Tibial nerve (tissue), 4 donors: ENCODE measurements at places on chromosomes 4 and X. TPM values are rescaled to one million over a fixed set of nuclear protein-coding genes. Genes with fewer than 3 reads are reported as not detected.

GRCh38 chr4:168708108-168708507 lies 211.3 kb downstream of the PALLD start:
- H3K36me3 ChIP-seq: no peaks in the 10 kb centered on the region
- H3K4me1 ChIP-seq: peaks cover 12% of the 10 kb centered on the region
- no peak overlapping the region for H3K27ac ChIP-seq
- no peaks in the 10 kb centered on the region for H3K27me3 ChIP-seq
- H3K4me3 ChIP-seq: no peak overlapping the region

Gene WDR17
- 8.5 TPM for total RNA-seq

Gene ZMAT1
- 34.5 TPM for total RNA-seq

Gene F8A2
- total RNA-seq: not detected

DNA sequence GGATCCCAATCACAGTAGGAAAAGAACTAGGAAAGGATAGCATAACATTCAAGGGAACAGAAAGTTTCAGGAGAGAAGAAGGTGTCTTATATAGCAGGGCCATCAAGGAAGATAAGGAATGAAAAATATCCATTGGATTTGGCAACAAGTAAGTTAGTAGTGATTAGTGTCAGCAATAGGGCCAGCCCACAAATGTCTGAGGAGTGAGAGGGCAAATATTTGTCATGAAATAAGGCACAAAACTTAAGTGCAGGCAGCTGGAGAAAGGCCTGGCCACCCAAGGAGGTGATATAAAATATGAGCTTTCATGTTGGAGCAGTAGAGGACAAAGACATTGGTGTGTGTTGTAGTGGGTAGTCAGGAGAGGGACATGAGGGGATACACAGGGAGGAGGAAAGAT lies 132.1 kb downstream of the COL4A6 start:
- H3K27ac ChIP-seq: no peak overlapping the region
- no peak overlapping the region for H3K4me3 ChIP-seq
- H3K27me3 ChIP-seq: peaks cover 13% of the 10 kb centered on the region
- DNase-seq: no peak

GRCh38 chr4:101600287-101600686 lies 190.2 kb upstream of the BANK1 start:
- no peaks in the 10 kb centered on the region for H3K27me3 ChIP-seq
- H3K4me3 ChIP-seq: no peak overlapping the region
- H3K27ac ChIP-seq: no peak overlapping the region
- DNase-seq: no peak
- no peaks in the 10 kb centered on the region for H3K36me3 ChIP-seq

Gene PRRG1
- 18.2 TPM for total RNA-seq

Gene FDCSP
- total RNA-seq: not detected

DNA sequence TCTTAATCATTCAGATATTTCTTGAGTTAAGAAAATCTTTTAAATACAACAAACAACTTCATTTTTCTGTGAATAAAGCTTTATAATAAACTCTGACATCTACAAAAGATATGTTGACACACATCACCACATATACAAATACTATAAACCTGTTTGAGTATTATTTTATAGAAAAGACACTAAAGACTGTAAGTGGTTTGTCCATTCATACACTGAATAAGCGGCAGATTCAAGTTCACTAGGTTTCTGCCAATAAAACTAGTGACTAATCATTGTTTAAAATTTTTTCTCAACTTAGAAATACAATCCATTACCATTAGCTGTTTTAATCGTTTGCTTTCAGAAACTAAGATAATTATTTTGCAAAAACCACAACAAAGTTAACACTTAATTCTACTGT lies 1900.0 kb downstream of the C4orf33 start:
- no peak overlapping the region for H3K27ac ChIP-seq
- H3K27me3 ChIP-seq: no peaks in the 10 kb centered on the region
- DNase-seq: no peak
- H3K36me3 ChIP-seq: no peaks in the 10 kb centered on the region

GRCh38 chr4:19319607-19320006 lies 932.1 kb upstream of the SLIT2 start:
- no peak for DNase-seq
- H3K36me3 ChIP-seq: no peaks in the 10 kb centered on the region
- H3K27ac ChIP-seq: no peak overlapping the region
- no peaks in the 10 kb centered on the region for H3K27me3 ChIP-seq

Gene TMEM47
- total RNA-seq: 46.0 TPM

Gene APLN
- total RNA-seq: not detected

DNA sequence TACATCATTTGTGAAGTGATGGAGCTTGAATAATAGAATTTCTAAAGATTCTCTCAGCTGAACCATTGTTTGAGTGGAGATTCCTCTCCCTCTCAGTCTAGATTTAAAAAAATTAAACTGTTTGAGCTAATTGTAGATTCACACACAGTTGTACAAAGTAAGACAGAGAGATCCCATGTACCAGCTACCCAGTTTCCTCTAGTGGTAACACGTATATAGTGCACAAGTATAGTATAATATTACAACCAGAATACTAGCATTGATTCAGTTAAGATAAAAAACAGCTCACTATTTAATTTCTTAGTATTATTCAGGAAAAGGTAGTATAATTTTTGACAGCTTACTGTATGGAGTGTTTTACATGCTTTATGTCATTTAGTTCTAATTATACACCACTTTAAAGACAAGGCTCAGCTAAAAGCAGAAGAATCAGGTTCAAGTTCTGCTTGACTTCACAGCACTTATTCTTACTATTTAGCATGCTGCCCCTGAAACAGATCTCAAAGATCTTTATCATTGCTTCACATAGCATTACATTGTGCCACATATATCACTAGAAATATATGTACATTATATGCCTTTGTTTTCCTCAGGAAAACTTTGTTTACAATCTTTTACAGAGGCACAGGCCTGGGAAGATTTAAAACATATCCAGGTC lies 136.1 kb downstream of the SNCA start:
- H3K4me3 ChIP-seq: no peak overlapping the region
- H3K27ac ChIP-seq: no peak overlapping the region
- no peaks in the 10 kb centered on the region for H3K4me1 ChIP-seq
- H3K27me3 ChIP-seq: no peaks in the 10 kb centered on the region

DNA sequence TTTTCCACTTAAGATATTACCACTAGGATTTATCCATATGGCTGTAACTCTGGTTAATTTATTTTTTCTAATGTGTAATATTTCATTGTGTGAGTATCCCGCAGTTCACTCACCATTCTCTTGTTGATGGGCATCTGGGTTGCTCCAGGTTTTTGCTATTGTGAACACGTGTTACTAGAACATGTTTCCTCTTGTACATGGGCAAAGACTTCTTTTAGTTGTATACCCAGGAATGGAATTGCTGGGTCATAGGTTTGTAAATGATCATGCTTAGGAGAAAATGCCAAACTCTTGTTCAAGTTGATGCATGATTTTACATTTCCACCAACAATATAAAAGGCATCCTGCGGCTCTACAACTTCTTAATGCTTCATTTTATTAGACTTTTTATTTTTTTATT lies 26.8 kb downstream of the SYNPO2 start:
- no peak overlapping the region for H3K4me3 ChIP-seq
- no peak for DNase-seq
- H3K4me1 ChIP-seq: no peaks in the 10 kb centered on the region

GRCh38 chr4:176989186-176989585 lies 196.5 kb upstream of the VEGFC start:
- no peak for DNase-seq
- no peaks in the 10 kb centered on the region for H3K4me1 ChIP-seq
- H3K27me3 ChIP-seq: no peaks in the 10 kb centered on the region
- H3K27ac ChIP-seq: no peak overlapping the region
- H3K36me3 ChIP-seq: no peaks in the 10 kb centered on the region

Gene HELT
- total RNA-seq: not detected

GRCh38 chrX:14899607-14900006 lies 26.4 kb downstream of the MOSPD2 start:
- no peak overlapping the region for H3K27ac ChIP-seq
- H3K36me3 ChIP-seq: peaks cover 14% of the 10 kb centered on the region
- no peaks in the 10 kb centered on the region for H3K4me1 ChIP-seq

DNA sequence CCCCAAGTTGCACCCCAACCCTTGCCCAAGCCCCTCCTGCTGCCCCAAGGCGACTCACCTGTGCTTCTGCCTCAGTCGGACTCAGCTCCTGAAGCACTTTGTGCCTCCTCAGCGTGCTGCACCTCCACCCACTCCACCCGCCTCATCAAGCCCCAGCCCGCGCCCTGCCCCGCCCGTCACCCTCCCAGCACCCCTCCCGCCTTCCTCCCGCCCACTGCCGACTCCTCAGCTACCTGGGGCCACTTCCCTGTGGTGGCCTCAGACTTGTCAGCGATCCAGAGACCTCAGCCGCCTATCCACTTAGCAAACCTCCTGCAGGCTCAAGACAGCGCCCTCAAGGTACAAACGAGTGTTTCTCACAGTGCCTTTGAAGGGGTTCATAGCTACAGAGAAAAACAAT lies 19.6 kb upstream of the IQCM start:
- no peaks in the 10 kb centered on the region for H3K36me3 ChIP-seq
- no peak for DNase-seq
- H3K27me3 ChIP-seq: no peaks in the 10 kb centered on the region
- no peaks in the 10 kb centered on the region for H3K4me1 ChIP-seq
- H3K4me3 ChIP-seq: no peak overlapping the region

DNA sequence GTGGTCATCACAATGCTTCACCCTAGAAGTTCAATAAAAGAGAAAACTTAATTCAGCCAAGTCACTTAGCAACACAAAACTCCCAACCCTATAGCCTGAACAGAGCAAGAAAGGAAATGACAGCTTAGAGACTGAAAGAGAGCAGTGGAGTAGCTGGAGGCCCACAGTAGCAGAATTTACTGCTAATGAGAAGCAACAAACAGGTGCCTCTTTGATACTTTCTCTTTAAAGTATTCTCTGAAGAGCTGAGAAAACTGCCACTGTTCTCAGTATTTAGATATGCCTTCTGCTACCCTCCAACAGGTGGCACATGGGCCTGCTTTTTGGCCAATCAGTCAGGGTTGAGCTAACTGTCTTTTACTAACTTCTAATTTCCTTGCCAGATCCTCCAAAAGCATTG lies 240.0 kb downstream of the GPC3 start:
- H3K4me1 ChIP-seq: no peaks in the 10 kb centered on the region
- no peak overlapping the region for H3K27ac ChIP-seq
- H3K36me3 ChIP-seq: no peaks in the 10 kb centered on the region
- no peak overlapping the region for H3K4me3 ChIP-seq
- peaks cover 8% of the 10 kb centered on the region for H3K27me3 ChIP-seq

Gene ARHGEF6
- total RNA-seq: 27.6 TPM

DNA sequence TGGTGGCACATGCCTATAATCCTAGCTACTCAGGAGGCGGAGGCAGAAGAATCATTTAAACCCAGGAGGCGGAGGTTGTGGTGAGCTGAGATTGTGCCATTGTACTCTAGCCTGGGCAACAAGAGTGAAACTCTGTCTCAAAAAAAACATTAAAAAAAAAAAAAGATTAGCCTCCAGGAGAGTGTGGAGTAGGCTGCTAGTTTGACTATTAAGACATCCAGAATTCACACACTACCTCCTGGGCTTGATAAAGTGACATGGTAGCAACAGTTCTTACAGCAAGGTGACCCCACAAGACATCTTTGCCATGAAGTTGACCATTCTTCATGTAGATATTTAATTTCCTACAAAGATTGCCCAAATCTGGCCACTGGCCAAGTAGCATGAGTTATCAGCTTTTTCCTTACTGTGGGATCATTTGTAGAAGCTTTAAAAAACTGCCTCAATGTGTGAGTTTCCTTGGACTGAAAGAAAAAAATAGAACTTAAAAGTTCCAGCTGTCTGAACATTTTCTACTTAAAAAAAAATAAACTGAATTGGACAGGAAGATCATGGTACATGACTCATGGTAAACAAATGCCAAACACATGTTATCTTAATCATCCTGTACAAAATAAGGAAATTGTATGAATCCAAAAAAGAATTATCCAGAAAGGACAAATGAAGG lies 35.3 kb upstream of the SPRY1 start:
- no peak for DNase-seq
- H3K4me3 ChIP-seq: no peak overlapping the region
- no peak overlapping the region for H3K27ac ChIP-seq
- H3K36me3 ChIP-seq: no peaks in the 10 kb centered on the region

DNA sequence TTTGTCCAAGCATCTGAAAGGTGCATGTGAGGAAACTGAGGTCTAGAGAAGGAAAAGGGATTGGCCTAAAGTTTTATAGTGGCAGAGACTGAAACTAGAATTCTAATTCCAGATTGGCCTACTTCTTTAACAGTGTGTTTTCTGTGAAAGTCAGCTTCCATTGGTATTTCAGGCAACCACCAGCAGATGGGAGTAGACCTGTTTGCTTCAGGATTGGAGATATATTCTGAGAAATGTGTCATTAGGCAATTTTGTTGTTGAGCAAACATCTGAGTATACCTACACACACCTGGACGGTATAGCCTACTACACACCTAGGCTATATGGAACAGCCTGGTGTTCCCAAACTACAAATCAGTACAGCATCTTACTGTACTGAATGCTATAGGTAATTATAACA lies 207.3 kb upstream of the RADX start:
- no peaks in the 10 kb centered on the region for H3K36me3 ChIP-seq
- H3K4me1 ChIP-seq: no peaks in the 10 kb centered on the region
- H3K27ac ChIP-seq: no peak overlapping the region

- H3K4me3 ChIP-seq: no peak overlapping the region
- DNase-seq: no peak
- H3K27me3 ChIP-seq: no peaks in the 10 kb centered on the region
- H3K27ac ChIP-seq: no peak overlapping the region
- no peaks in the 10 kb centered on the region for H3K36me3 ChIP-seq
These were observed 331.4 kb downstream of the SPOCK3 start for GRCh38 chr4:166902941-166903340.

GRCh38 chr4:42778349-42778748 lies 114.2 kb upstream of the GRXCR1 start:
- H3K27me3 ChIP-seq: no peaks in the 10 kb centered on the region
- H3K4me3 ChIP-seq: no peak overlapping the region
- H3K27ac ChIP-seq: no peak overlapping the region
- no peaks in the 10 kb centered on the region for H3K4me1 ChIP-seq

Gene C4orf36
- 3.0 TPM for total RNA-seq

Gene SPANXA1
- not detected for total RNA-seq

Gene CXorf38
- 19.4 TPM for total RNA-seq

DNA sequence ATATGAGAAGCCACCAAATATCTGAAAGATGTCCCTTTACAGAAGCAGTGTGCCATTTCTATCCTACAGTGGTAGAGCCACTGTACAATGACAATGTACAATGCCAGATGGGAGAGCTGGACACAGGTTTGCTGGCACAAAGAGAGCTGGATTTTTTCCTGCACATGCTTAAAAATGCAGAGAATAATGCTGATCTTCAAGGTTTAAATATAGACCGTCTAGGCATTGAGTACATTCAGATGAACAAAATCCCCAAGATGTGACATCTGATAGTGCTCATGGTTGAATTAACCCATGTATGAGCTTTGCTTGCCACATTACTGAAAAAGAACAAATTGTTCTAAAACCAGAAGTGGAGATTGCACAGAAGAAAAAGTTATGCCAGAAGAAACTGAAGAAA lies 11.7 kb downstream of the ADGRL3 start:
- DNase-seq: no peak
- H3K27me3 ChIP-seq: no peaks in the 10 kb centered on the region
- no peaks in the 10 kb centered on the region for H3K36me3 ChIP-seq
- H3K4me3 ChIP-seq: no peak overlapping the region
